GM23248 (cell line): ENCODE measurements at places on chromosomes 2 and 18. TPM values are rescaled to one million over a fixed set of nuclear protein-coding genes. Genes with fewer than 3 reads are reported as not detected.

The GLB1L gene
- 13.4 and 13.5 TPM in 2 replicates for total RNA-seq

The ZSCAN30 gene
- total RNA-seq = 21.3 and 26.4 TPM in 2 replicates

DNA sequence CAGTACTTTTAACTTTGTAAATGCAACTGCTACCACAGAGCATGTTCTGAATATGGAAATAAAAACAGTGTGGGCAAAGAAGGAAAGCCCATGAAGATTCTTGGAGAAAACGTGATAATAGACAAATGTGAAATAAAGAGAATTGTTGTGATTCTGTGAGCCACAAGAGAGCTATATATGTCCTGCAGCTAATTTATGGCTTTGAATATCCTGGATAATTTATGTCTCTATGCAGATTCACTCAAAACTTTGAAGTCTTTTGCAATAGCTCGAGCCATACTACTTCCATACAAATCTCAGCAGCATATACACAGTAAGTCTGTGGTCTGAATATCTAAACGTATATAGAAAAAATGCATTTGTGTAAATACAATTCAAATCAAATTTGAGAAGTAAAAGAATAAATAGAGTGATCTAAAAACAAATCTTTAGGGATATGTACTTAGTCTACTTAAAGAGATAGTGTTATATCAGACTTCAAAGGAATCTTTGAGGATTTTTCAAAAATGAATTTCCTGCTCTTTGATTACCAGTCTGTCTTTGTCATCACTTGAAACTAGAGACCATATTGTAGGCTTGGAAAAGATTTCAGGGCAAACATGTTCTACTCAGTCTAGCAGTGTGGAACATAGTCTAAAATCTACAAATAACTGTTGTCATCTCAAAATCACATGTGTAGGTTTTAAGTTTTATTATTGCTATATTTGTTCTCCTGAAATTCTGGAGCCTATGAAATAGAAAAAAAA, 107.1 kb downstream of the CSRNP3 start:
- DNase-seq = no peak
- H3K4me1 ChIP-seq = no peaks in the 10 kb centered on the region
- no peaks in the 10 kb centered on the region for H3K36me3 ChIP-seq
- H3K27me3 ChIP-seq = no peaks in the 10 kb centered on the region

DNA sequence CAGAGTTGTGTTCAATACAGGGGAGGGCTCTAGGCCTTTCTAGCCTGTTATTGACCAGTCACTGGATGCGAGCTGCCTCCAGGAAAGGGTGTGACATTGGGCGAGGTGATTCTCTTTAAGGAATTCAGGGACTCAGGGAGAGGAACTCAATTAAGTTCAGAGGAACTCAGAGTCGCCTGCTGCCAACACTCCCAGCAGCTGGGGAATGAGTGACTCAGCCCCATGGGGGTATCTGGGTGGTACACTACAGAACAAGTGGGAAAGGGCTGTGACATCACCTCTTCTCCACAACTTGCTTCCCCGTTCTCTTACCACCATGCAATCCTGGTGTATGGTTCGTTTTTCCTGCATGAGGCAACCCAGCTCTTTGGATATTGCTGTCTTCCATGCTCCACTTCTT, 50.4 kb upstream of the CYRIA start:
- H3K27ac ChIP-seq = no peak overlapping the region
- DNase-seq = no peak
- no peaks in the 10 kb centered on the region for H3K36me3 ChIP-seq
- H3K27me3 ChIP-seq = no peaks in the 10 kb centered on the region

The PLA2R1 gene
- 14.9 and 16.0 TPM in 2 replicates for total RNA-seq

- no peak overlapping the region for H3K4me3 ChIP-seq
- no peaks in the 10 kb centered on the region for H3K4me1 ChIP-seq
- H3K27ac ChIP-seq = no peak overlapping the region
- no peaks in the 10 kb centered on the region for H3K36me3 ChIP-seq
- H3K27me3 ChIP-seq = no peaks in the 10 kb centered on the region
- DNase-seq = no peak
Measured at GRCh38 chr2:133053541-133053940, 383.5 kb upstream of the LYPD1 start.

The EFR3B gene
- total RNA-seq = 0.76 and 0.97 TPM in 2 replicates

The GALNT3 gene
- 1.1 TPM in 1 of 2 replicates, not detected in the other for total RNA-seq

GRCh38 chr2:165079432-165079831, 124.1 kb upstream of the SLC38A11 start:
- no peaks in the 10 kb centered on the region for H3K36me3 ChIP-seq
- no peak for DNase-seq
- H3K27me3 ChIP-seq = no peaks in the 10 kb centered on the region
- H3K4me3 ChIP-seq = no peak overlapping the region

The LIMS3 gene
- total RNA-seq = 2.4 and 3.9 TPM in 2 replicates

The LRRTM4 gene
- not detected in 2 replicates for total RNA-seq

DNA sequence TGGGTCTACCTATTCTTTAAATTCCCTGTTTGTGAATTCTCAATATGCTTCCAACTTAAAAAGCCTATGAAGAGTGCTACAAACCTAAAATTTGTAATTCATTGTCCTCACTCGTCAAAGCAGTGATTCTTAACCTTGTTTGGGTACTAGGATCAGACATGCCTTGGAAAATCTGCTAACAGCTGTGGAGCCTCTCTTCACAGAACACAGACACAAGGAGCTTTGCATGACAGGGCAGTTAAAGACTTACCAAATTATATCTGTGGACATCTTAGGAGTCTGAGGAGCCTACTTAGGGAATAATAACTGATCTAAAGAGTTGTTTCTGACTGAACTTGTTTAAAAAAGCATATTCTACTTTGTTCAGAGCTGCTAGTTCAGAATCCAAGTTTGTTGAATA, 38.1 kb downstream of the TMEM87B start:
- H3K27ac ChIP-seq = peak overlapping the region; percentile 23; the same call in 1 of the 2 replicates
- no peaks in the 10 kb centered on the region for H3K27me3 ChIP-seq
- no peak overlapping the region for H3K4me3 ChIP-seq
- DNase-seq = peak; percentile 2
- peaks cover 40% of the 10 kb centered on the region for H3K36me3 ChIP-seq
- H3K4me1 ChIP-seq = peaks cover 30% of the 10 kb centered on the region
